ENCODE measurements at places on chromosomes 12 and 14.

DNA sequence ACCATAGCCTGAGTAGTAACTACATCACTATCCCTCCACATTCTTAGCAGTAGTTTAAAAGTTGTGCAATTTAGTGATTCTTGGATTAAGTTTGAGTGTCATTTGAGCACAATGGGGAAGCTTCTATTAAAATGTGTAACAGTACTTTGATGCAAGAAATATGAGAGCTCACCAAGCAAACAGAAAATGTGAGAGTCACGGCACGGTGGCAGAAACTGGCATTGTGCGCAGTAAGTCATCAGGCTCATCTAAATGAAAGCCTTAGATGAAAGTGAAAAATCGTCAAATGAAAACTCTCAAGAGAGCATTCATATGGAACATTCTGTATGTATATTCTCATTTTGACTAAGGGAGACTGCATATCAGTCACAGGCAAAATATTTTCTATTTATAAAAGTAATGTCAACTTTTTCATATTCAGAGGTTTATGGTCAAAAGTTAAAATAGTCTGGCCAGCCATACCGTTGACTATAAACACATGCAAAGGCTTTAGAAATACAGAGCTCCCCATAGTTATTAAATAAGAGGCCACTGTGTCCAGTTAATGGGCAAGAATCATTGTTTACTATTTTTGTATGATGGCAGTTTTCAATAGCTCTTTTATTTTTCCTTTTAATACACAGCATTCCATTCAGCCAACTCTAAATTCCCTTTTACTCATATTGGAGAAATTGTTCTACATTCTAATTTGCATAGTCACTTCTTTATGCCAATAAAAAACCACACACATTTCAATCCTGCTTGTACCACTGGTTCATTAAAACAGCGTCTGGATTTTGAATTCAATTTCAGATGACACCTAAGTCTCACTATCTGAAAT is 167.9 kb downstream of the PRKD1 start:
- DNase-seq = no peak

DNA sequence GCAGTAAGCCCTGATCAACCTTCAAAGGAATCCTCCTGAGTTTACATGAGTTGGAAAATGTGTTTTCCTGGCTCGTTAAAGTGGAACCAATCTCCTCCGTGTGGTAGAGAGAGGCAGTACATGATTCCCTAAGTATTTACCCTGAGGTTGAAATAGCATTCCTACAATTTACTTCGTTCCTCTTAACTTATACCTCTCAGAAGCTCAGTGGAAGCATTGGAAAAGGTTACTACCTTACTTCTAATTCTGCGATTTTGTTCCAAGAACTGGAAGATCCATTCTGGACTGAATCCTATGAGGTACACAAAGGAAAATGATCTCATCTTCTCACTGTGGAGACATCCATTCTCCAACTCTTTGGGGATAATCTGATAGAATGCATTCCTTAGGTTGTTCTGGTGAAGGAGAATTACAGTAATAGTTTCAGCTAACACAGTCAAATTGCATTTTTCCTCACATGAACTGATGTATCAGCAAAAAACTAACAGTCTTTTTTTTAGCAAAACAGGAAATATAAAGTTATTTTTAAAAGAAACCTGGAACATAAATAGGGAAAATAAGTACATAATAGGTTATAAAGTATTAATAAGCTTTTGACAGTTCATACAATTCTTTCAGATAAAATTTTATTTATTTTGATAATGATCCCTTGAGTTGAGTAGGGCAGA is 475.6 kb downstream of the PDZRN4 start:
- peak; percentile 41 for DNase-seq

DNA sequence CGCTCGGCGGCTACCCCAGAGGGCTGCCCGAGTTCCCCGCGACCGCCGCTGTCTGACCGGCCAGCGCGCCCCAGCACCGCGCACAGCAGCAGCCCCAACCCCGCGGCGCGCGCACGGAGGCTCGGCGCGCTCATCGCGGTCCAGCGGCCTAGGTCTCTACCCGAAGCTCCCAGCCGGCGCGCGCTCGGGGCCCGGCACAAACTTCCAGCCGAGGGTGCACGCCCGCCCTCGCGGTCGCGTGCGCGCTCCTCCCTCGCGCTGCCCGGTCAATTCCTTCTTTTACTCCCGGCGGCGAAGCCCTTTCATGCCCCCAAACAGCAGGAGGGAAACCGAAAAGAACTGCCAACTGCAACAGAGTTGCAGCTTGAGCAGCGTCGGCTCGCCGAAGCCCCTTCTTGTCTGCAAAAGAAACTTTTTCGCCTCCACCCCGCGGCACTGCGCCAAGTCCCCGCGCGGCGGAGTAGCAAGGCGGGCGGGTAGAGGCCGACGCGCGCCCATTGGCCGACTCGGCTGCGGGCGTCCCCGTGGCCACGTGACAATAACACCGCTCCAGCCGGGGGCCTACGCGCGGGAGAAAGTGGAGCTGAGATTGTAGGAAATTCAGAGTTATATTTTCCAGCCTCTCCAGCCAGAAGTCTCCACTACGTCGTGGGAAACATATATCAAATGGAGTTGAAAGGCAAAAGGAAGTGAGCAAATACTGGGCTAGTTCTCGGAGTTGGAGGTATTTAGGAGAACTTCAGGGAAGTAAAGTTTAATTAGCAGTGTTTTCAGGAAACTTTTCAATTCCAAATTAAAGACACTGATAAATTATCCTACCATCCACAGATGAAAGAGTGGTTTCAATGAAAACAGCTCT is at the start of gene LRIG3:
LRIG3 (minus strand) TSS at position 403 of the 859 bp plus-strand sequence; CDS start at position 134, 269 bp downstream.
- DNase-seq = peak; percentile 87

- DNase-seq = no peak
These were observed 359.8 kb downstream of the PCNX1 start for GRCh38 chr14:71267007-71267513.

DNA sequence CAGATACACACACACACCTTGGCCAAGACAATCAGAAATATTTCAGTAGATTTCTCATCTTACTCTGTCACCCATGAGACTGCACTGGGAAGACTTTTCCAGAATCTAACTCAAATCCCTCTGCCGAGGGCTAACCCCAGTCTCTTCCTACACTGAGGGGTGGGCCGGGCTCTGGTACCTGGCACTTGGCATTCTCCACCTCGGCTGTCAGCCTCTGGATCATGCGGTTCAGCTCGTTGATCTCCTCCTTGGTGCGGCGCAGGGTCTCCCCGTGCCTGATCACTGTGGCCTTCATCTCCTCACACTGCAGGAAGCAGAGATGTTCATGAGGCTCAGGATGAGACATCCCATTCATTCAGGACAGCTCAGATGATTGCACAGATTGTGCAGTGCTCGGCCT is 4.9 kb downstream of the KRT83 start:
- no peak for DNase-seq

DNA sequence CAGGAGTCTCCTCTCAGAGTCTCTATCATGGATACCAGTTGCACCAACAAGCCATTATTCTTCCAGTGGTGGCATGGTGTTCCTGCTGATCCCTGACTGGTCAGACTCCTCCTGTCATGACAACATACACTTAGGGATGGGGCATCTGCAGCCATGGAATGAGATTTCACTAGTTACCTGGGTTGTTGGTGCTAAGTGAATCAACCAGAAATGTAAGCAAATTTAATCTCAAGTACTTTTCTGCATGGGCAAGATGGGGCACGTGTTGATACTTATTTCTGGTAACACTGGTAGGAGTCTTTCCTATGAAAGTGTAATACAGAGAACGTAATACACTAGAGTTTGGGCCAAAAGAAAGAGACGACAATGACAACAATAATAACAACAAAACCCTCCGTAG is 211.5 kb upstream of the FOXN3 start:
- DNase-seq = no peak

DNA sequence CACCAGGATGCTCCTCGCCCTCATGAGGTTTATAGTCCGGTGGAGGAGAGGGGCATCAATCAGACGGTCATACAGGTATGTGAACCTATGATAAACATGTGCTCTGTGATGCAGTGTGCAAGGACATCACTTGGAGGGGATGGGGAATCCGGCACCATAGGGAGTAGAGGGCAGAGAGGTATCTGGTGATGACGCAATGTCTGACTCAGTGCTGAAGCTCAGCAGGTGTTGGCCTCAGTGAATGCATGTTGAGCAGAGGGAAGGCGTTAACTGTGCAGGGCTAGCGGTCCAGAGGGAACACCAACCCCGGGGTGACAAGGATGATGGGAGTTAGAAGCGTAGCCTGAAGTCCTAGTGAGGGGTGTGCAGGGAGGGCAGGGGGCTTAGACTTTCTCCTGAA is 200.9 kb downstream of the TMEM132C start:
- DNase-seq = no peak

DNA sequence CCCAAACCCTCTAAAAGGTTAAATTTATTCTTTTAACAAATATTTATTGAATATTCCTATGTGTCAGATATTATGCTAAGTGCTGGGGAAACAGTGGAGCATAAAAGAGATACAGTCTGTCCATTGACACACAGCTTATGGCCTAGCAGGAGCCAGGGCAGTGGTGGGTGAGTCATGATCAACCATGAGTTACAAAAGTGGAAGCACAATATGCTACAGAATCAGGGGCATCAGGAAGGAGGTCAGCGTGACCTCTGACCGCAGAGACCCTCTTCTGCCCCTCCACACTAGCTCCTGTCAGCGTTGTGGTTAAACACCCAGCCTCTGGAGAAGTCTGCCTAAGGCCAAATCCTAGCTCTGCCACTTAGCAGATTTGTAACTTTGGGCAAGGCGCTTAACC is 4.7 kb upstream of the PPP1R1A start:
- no peak for DNase-seq

- no peak for DNase-seq
These were observed 26.8 kb downstream of the CKB start for GRCh38 chr14:103495854-103496253.

GRCh38 chr12:53961025-53961761 is 6.5 kb downstream of the HOXC12 start:
- no peak for DNase-seq

Measured in NCI-H526 (cell line).